Left ventricle myocardium superior (tissue), 1 donor: ENCODE measurements at places on chromosomes 2 and 18. TPM values are rescaled to one million over a fixed set of nuclear protein-coding genes. Genes with fewer than 3 reads are reported as not detected.
A peak's percentile ranks its signal among the peaks of the same experiment; 100 is the strongest.

DNA sequence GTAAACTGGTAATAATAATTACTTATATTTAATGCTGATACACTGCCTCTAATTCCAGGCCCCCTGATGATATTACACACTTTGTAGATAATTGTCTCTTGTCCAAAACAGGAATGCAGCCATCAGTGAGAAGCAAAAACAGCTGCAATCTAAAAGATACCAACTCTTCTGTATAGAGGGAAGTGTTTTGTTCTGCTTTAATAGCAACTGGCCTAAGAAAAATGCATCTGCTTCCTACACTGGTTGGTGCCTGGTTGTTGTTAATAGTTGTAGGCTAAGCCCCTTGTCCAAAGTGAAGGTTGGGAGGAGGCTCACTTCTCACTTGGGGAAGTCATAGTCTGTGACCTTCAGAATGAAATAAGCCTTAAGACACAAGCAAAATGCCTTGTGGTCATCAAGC is 332.0 kb downstream of the ZNF521 start:
- DNase-seq, result no peak

Gene NAT8
- not detected for total RNA-seq

DNA sequence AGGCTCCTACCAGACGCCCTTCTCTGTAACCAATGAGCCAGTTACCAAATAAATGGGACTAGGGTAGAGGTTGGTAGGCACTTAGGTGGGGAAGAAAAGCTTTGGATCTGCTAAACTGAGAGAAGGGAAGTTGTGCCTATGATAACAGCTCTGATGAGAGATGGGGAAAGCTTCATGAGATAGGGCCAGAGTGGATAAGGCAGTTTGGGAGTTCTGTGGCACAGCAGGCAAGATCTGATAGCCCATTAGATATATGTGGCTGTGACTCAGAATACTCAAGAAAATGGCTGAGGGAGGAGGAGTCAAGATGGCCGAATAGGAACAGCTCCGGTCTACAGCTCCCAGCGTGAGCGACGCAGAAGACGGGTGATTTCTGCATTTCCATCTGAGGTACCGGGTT is 99.8 kb downstream of the PDE11A start:
- DNase-seq, result no peak

- no peak for DNase-seq
Measured at GRCh38 chr2:238483021-238483420, 56.3 kb downstream of the ASB1 start.

DNA sequence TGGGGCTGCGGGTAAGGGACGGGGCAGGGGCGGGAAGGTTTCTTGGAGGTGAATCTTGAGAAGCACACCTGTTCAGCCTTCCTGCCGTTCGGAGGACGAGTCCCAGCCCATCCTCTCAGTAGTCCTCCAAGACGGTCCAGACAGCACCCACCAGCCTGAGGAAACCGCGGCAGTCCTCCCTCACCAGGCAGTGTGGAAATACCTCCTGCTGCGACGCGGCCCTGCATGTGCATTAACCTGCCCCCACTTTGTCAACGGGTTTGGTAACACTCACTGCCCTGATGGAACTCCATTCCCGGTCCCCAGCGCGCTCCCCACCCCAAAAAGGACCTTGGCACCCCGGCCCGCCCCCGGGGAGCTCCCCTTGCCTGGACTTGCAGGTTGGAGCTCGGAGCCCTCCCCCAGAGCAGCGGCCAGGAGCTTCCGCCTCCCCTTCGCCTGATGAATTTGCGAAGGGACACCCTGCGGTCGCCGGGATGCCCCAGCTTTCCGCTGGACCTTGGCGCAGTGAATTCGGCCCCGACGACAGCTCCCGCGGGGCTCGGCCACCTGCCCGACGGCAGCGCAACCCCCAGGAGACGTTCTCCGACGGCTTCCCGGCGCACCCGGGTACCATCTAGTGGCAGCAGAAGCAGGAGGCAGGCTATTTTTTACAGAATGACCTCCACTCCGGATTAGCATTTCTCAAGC is 31.5 kb downstream of the ACVR1C start:
- peak; percentile 52 for DNase-seq

DNA sequence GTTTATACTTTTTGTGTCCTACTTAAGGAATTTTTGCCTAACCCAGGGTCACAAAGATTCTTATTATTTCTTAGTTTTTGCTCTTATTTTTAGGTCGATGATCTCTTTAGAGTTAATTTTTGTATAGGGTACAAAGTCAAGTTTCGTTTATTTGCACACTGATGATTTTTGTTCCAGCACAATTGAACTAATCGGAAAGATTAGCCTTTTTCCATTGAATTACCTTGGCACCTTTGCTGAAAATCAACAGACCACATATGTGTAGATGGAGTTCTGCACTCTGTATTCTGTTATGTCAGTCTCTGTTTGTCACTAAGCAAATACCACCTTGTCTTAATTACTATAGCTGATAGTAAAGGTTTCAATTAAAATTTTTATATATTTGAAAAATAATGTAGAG is 18.7 kb downstream of the EML4 start:
- DNase-seq, result no peak

DNA sequence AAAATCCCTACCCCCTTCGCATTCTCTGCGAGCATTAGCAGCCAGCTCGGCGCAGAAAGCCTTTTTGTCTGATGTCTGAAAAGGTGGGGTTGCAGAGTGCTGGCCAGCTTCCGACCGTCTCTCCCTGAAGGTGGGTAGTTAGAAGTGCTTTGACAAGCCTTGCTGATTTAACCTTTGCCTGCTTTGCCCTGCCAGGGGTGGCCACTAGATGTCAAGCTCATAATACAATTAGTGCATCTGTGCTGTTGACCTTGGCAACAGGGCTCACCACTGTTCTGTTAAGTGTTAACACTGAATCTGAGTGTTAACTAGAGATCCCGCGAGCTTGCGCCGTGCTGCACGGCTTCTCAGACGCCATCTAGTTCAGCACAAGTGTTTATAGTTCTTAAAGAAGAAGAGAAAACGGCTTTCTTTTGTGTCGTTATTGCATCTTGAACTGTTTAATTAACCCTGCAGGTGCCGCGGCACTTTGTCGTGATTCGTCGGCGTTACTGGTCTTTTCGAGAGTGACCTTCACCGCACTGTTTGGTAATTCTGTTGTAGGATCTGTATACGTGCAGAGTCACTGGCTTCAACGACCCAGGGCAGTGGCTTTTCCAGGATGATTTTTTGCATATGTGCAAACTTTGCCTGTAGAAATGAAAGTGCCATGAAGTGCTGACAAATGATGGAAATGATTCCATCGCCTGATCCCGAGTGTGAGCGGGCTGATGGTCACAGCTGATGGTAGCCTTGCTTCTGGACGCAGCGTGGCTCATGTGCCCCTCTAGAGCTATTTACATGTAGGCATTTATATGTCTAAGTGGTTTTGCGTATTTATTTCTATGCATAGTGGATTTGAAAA is 5.5 kb downstream of the SALL3 start:
- no peak for DNase-seq

DNA sequence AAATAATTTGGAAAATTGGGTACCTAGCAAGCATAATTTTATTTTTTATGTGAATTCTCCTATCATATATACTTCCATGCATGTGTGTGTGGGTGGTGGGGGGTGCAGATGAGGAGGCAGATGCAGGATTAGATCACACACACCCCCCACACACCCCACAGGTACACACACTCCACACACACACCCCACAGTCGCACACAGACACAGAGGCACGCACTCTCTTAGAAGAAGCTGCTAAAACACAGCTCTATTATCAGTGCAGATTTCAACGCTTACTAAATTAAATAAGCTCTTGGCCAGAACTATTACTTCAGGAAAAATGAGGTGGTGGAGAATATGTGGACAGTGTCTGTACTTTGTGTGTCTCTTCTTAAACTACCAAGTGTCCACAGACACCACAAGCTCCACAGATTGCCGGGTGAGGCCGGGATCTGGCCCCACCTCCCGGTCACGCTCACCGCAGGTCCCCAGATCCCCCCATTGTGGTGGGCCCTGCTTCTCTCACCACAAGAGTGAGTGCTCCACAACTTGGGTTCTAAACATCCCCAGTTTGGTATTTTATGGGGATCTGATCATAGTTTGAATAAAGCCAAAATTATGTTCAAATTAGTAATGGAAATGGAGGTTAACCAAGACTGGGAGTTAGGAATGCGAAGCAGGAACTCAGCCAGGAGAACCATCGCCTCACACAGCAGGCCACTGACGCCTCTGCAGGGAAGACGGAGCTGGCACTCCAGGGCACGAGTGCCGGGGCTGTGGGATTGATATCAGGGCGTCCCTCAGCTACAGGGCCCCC is 102.1 kb downstream of the PXDN start:
- no peak for DNase-seq

DNA sequence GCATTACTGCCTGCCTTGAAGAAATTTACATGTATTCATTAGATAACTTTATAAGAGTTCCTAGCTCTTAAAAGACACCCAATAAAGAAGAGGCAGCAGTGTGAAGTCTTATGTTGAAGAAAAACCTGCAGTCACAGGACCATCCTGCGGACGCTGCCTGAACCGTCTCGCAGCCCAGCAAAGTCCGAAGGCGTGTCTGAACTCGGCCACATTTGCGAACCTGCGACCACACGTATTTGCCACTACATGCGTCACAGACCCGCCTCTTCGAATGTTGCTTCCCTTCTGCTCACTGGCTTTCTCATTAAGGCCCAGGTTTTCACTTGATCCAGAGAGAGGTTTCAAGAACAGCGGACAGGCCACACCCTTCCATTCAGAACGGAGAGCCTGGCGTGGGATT is 41.2 kb downstream of the CNGA3 start:
- DNase-seq, result no peak

DNA sequence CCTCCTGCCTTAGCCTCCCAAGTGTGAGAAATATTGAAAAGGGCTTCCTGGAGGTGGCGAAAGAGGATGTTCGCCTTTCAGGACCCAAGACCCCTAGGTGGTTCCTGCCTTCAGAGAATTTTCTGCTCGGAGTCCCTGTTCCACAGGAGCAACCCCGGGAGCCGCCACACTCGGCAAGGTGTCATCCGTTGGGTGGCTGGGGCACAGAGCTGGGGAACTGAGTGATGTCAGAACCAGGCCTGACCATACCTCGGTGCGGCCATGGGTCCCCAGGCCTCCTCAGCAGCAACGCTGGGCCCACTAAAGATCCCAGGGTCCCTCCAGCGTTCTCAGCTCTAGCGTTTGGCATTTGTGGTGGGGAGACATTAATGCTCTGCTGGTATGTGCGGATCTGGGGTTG is 23.7 kb upstream of the TAF1B start:
- no peak for DNase-seq

- DNase-seq, result no peak
Measured at GRCh38 chr2:42298996-42299754, 61.8 kb downstream of the COX7A2L start.

DNA sequence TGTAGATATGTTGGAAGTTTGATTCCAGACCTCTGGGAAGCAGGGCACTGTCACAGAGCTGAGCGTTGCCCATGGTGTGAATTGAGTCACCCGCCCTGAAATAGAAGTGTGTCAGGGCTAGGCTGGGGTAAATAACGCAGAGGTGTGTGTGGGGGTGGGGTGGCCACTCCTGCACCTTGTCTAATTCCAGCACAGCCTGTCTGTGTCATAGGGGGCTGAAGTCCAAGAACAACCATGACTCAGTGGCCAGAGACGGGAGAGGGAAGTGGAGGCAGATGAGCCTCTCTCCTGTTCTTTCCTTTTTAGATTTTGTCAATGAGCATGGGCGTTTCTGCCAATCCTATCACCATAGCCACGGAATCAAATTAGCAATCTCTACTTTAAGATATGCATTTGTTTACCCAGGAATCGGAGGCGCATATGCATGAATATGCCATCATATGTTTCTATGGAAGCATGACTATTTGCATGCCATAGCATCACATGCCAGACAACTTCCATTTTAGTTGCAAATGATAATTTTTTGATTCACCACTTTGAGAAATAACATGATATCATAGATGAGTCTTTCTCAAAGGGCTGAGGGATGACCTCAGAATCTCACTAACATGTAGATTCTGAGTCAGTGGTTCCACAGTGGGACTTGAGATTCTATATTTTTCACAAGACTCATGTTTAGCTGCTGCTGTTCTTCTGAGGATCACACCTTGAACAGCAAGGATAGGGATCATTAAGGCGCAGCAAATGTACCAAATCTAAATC is 852.9 kb downstream of the DCDC2C start:
- no peak for DNase-seq

Gene TSPYL6
- total RNA-seq, result not detected

GRCh38 chr2:191612496-191612895 is 65.4 kb upstream of the NABP1 start:
- DNase-seq, result no peak

GRCh38 chr18:48552130-48552529 is 13.3 kb downstream of the CTIF start:
- no peak for DNase-seq

DNA sequence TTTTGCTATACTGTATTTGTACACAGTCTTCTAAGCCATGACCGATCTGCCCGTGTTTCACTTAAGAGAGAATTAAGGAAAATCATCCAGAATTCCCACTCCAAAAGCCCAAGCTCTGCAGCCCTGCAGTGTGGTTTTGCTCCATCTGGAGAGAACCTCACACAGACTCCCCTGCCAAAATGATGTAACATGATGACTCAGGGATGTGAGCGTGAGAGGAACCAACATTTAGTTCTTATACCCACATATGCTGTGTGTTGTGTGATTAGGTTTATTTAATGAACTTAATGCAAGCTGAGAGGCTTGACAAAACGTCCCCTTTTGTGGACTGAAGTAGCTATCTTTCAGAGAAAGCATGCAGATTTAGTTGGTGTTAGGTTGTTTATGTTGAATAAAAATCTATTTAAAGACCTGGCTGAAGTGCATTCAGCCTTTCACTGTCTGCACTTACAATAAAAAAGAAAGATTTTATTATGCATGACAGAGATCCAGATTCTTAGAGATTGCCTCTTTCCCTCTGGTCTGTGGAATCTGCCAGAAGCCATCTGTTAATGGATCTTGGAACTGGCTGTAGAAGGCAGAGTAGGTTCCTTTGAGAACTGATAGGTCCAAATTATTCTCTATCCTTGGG is 6.3 kb downstream of the RAB12 start:
- DNase-seq, result no peak

GRCh38 chr2:100941646-100942240 is 60.3 kb upstream of the RPL31 start:
- no peak for DNase-seq

Gene TUBA4B
- total RNA-seq, result not detected
